ENCODE measurements at places on chromosomes 5 and 9.

DNA sequence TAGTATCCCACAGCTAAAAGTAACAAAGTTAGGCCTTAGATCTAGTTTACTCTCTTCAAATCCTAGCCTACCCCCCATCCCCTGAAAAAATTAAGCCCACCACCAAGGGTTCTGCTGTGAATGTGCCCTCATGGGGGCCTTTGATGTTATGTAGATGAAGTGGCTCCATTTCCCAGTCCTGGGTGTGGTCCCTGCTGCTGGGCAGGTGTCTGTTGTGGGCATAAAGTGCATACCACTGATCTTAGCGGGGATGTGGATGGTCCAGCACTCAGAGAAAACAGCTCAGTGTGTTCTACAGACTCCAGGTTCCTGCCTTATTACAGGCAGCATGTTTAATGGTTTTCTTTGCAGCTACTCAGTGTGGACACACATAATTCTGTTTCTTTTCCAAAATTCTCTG is 1.9 kb downstream of the PCBD2 start:
- DNase-seq = no peak

- DNase-seq = no peak
Observed at GRCh38 chr5:54986269-54986654, 869 bp upstream of the ESM1 start.

GRCh38 chr5:103075442-103075841 is 44.5 kb downstream of the GIN1 start:
- DNase-seq = no peak

DNA sequence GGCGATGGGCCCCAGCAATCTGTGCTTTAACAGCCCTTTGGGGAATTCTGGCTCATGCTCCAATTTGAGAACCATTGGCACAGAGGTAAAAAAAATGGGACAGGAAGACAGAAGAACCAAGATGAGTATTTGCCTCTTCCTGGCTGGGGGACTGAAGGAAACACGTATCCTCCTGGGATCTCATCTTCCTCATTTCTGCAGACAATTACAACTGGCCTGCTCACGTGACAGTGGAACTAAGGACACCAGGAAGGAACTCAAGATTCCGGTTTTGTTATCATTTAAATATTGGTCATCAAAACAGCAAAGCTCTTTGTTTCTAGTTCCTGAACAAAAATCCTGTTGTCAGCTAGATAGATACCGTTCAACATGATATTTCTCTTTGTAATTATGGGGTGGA is 216.0 kb upstream of the DAP start:
- DNase-seq = no peak

DNA sequence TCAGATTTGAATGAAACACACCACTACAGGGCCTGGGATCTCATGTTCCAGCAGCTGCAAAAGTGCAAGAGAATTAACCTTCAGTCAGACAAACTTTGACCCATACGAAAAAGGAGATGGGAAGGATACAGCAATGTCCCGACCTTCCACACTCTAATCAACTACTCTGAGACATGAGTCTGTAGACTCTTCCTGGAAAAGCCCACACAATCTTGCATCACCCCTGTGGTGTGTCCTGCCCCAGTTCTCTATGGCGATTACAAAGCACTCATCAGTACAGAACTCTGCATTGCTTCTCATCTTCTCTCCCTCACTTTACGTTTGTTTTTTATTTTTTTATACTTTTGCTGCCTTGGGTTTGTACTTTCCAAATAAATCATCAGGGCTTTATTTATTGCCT is 241.0 kb upstream of the KIF2A start:
- DNase-seq = no peak

DNA sequence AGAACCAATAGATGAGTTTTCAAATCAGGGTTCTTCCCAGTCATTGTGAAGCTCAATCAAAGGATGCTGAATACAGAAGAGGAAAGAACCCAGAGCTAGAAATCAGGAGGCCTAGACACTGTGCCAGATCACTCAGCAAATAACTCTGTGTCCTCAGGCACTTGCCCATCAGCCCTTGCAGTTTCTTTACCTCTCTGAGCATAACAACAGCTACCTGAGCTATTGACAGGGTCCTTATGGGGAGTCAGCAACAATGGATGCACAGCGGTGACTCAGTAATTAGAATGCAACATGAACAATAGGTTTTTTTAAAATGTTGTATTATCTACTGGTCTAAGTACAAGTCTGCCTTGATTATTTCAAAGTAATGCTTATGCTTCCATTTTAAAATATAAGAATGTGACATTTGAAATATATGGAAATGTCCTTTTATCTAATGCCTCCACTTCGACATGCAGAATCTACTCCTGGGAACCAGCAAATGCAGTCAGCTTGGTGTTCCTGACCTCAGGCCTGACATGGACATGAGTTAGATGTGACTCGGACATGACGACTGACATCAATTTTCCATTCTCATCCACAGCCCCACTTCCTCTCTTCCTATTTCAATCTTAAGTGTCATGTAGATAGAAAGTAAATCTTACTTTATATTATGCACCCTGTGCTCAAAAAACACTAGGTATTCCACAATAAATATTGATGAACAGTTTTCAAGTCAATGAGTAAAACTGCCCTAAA is 155.0 kb downstream of the TLE1 start:
- no peak for DNase-seq

DNA sequence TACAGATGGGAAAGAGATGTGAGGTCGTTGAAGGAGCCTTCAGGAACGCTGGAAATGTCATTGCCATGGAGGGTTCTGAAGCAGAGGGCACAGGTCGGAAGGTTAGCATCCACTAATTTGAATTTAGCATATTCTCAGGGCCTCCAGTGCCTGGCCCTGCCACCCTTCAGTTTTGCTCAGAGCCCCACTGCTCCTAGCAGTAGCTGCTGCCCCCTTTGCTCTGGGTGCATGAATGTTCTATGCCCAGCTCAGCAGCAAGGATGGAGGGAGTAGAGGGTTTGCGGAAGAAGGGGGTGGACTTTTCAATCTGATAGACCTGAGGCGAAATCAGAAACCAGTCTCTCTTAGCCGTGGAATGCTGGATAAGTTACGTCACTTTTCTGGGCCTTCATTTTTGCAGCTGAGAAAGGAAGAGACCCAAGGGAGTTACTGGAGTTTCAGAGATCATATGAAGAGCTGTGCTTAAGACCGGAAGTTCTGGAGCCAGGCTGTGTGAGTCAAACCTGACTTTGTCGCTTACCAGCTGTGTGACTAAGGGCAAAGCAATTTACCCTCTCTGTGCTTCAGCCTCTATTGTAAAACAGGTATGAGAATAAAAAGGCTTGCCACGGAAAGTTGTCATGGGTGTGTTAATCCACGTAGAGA is 133.2 kb upstream of the PANK3 start:
- no peak for DNase-seq

DNA sequence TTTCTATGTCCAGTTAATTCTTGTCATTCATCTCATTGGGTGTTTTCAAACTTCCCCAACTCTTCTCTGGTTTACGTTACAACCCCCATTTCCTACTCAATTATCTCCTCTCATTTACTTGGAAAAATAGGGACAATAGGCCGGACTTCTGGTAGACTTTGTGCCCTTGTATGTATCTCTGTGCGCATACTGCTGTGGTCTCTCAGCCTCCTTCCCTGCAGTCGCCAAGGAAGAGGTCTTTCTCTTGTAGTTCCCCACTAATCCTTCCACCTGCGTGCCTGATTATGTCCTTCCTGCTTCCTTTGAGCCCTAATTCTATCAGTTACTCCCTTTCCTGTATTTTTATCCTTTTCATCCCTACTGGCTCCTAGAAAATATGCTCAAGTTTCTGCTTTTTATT is 176.3 kb downstream of the GDNF start:
- no peak for DNase-seq

- no peak for DNase-seq
Observed at GRCh38 chr9:26833792-26834191, 58.8 kb downstream of the CAAP1 start.

DNA sequence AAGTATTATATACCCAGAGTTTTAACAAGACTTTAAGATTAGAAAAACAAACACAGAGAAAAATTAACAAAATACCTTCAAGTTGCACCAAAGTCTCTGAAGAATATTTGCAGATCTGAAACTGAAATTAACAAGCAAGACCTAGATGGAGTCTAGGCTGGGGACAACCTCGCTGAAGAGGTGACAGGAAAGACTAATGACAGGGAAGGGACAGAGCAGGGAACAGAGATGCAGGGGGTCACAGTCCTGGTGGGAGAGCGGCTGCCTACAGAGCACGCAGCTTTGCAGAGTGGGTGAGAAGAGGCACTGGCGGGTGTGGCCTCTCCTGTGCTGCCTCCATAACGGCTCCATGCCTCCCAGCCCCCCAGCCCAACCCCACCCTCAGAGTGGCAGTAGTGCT is 13.5 kb downstream of the RETREG1 start:
- no peak for DNase-seq

GRCh38 chr5:3382782-3383181 is 212.8 kb upstream of the IRX1 start:
- no peak for DNase-seq

DNA sequence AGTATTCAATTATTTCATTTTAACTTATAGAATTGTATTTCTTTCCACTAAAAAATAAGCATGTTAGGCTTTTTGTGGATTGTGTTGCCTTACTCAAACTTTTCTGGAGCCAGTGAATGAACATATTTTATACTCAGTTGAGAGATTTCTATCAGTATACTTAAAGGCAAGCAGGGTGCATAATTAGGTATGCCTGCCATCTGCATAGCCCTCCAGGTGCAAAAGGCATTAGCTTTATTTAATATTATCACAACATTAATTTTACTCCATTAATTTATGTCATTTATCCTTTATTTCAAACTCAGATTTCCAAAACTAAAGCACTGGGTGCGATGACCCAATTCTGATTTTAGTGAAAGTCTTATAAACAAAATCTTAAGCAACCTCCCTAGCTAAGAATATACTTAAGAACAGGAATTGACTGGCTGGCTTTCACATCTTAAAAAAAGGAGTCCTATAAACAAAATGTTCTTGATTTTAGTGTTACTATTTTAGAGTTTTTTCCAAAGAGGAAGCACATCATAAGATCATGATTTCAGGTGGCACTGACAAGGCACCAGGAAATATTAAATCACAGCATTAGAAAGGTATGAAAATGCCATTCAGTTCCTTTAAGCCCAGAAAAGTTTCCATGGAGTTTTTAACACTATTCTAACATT is 178.4 kb downstream of the MPDZ start:
- no peak for DNase-seq

DNA sequence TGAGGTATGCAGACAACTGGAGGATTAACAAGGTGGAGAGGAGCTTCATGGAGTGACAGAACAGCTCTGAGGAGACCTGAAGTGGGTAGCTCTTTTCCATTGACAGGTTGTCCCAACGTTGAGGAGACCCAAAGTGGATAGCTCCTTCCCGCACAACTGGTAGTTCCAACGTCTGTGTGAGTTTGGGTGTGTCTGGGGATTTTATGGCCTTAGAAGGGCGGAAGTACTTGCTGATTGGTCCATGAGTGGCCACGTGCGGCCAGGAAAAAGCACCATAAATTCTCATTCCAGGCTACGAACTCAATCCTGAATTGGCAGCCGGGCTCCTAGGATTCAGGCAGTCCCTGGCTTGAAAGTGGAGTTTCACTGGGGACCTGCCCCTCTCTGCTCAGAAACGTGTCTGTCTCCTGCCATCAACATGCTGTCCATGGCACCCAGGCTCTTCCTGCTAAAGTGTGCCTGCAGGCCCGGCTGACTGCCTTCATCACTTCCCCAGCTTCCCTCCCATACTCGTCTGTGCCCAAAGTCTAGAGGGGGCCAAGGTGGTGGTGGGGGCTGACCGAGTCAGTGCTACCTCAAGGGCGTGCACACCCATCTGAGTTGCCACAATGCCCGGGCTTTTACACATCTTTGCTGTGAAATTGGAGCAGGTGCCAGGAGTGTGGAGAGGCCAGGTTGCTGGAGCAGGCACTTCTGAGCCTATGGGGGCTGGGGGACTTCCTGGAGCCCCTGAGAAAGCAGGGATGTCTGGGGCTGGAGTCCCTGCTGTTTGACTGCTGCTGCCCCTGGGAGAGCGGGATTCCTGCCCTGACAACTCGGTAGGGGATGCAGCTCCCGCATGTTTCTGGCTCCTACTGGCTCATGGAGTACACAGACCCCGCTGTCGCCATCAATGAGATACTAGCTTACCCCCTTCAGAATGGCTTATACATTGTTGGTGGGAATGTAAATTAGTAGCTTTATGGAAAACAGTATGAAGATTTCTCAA is 2034.6 kb upstream of the ACO1 start:
- DNase-seq = no peak

- DNase-seq = no peak
Observed at GRCh38 chr9:114006931-114007691, 71.0 kb downstream of the AMBP start.

DNA sequence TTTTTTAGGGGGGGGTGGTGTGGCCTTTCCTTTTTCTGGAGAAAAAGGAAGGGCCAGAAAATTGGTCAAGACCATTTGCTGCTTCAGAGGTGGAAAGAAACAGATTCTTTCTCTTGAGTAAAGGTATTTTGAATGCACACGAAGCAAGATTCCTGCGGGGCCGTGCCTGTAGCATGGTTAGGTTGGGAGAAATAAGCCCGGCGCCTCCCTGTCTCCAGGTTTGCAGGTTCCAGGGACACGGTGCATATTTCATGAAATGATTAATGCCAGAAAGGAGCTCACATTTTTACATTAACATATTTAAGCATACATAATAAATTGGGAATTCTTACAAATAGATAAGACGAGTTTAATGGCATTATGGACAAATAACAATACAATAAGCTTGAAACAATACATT is 409.5 kb upstream of the IRX1 start:
- DNase-seq = no peak

GRCh38 chr9:89701221-89701798 is 96.5 kb downstream of the GADD45G start:
- DNase-seq = no peak

DNA sequence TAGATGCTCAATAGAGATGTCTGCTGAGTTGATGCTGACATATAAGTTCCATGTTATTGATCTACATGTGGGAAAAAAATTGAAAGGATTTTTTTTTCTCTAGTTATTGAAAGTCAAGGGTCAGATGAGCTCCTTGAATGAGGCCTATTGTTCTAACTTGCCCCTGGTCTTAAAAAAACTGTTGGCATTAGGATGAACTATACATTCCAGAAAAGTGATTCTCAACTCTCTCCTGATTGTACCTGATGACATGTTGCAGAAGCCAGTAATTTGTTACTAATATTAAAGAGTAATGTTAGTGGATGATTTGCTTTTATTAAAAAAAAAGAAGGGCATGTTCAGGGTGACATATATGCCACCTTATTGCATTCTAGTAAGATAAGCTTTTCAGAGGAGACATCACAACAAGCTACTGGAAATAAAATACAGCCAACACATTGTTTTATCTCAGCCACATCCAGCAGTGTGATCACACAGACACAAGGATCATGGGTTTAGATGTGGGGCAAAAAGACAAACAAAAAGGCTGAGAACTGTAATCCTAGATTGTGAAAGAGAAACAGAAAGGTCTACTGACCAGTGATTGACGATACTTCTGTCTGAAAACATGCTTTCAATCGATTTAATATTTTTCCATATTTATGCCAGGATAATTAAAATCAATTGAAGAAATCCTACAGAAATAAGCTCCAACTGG is 1314.1 kb upstream of the C9orf72 start:
- no peak for DNase-seq

GRCh38 chr5:141845371-141845851 is 32.8 kb downstream of the PCDH1 start:
- no peak for DNase-seq

Data from NCI-H2029 (cell line).